Progenitor cell of endocrine pancreas (in vitro differentiated cells): ENCODE measurements at places on chromosomes 7 and 10.

- DNase-seq = no peak
These were observed 89.6 kb downstream of the ATXN7L1 start for GRCh38 chr7:105786520-105787470.

DNA sequence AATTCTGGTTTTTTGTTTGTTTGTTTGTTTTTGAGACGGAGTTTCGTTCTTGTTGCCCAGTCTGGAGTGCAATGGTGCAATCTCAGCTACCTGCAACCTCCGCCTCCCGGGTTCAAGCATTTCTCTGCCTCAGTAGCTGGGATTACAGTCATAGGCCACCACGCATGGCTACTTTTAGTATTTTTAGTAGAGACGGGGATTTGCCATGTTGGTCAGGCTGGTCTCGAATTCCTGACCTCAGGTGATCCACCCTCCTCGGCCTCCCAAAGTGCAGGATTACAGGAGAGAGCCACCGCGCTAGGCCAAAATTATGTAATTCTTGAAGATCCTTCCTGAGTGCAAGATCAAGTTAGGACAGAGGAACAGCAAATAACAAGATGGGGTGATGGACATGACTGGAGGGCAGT lies 719 bp downstream of the ZNF33B start:
- no peak for DNase-seq

DNA sequence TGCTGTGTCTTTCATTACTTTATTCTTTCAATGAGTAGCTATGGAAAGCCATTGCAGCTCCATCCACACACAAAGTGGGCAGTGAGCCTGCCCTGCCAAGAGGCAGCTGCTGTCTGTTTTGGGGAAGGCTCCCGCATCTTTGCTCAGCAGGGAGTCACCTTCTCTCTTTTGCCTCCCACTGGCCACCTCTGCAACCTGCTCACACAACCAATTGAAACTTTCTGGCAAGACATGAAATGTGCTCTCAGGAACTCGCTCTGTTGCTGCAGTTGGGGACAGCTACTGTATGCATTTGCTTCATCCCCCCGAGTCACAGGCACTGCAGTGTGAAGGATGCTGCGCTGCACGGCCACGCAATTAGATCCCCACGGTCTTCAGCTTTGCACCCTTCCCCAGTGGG lies 244.8 kb upstream of the NFE2L3 start:
- no peak for DNase-seq

DNA sequence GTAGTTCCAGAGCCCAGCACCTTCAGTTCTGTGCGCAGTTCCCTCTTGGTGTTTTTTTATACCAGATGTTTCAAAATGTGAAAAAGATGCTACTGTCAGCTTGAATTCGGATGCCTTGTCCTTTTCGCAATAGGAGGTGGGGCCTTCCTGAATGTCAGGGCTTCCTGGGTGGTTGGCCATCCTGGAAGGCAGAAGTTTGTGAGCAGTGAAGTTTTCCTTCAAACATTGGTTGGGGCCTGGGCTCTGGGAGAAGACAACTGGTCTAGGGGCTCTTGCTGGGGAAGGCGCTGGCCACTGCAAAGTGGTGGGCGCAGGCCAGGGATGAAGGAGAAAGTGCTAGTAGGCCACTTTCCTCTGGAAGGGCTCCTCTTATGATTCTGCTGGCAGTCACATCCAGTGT lies 56.8 kb upstream of the JAZF1 start:
- no peak for DNase-seq

- no peak for DNase-seq
These were observed 589.1 kb upstream of the ADARB2 start for GRCh38 chr10:2326411-2326810.

GRCh38 chr7:47887016-47887640 lies 61.1 kb downstream of the PKD1L1 start:
- no peak for DNase-seq

GRCh38 chr10:48429309-48429708 lies 122.8 kb downstream of the MAPK8 start:
- DNase-seq = no peak
